Stimulated activated CD4-positive, alpha-beta T cell treated with anti-CD3 and anti-CD28 coated beads, Interleukin-15, amount 100 ng/mL, for 1 hour (primary cell): ENCODE measurements at places on chromosomes 6 and 20.

GRCh38 chr6:170182781-170183120 is 108.1 kb downstream of the DLL1 start:
- no peak for DNase-seq

DNA sequence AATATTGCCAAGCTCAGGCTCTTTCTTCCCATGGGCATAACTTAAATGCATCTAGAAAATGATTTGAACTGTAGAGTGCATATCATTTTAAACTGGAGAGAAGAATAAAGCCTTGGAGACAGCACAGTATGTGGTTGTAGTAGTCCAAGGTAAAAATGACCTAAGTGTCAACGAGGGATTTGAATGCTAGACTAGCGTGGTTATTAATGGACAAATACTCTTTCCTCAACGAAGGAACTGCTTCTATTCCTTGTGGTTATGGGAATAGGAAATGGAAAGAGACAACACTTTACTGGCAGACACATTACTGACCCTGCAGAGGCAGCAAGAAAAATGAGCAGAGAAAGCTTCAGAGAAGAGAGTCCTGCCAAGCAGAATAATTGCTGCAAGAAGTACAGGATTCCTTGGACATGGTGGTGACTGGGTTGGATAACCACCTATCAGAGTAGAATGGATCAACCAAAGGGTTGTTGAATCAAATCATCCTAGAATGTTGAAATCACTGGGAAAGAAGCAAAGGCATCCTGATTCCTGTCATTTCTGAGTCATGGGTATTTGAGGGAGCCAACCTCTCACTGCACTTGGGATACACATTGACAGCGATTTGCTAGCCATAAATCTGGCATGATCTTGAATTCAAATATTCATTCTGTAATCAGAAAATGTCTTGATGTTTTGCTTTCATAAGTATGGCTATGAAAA is 258.1 kb upstream of the EPHA7 start:
- DNase-seq = no peak

DNA sequence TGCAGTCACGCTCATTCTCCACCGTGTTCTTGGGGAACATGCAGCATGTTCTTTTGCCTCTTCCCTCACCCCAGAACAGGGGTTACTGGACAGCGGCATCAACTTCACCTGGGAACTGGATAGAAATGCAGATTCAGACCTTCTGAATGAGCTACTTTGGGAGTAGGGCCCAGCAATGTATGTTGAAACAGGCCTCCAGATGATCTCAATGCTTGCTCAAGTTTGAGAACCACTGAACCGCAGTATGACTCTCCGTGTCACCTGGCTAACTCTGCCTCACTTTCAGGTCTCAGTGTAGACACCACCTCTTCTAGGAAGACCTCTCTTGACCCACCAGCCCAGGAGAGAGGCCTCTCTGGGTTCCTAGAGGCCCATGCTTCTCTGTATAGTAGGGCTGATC is 4.9 kb downstream of the TRIB3 start:
- no peak for DNase-seq

DNA sequence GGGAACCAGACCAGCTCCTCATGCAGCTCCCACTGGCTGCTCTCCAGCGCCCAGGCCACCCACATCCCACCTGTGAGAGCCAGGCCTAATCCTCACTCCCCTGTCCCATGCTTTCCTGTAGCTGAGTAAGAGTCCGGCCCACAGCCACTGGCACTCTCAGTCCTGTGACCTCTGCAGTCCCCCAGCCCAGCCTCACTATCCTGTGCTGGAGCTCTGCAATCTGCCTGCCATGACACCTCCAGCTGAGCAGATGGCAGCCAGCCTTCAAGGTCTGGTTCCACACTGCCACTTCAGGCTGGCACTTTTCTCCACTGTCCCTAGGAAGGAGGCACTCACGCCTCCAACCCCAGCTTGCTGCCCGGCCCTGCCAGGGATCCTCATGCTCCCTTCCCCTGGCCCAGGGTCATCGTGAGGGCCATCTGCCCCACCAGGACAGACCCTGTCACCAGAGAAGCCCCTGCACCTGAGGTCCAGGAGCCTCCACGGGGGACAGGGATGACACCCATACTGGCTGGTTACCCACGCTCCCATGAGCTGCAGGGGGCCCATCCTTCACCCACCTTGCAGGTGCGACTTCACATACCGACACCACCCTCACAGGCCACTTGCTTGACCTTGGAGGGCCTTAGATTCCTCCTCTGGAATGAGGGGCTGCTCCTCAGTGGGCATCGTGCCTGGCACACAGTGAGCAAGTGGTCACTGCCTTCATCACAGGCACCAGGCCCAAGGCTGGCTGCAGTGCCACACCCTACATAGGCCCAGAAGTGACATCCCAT is 100.1 kb downstream of the ASXL1 start:
- DNase-seq = no peak

DNA sequence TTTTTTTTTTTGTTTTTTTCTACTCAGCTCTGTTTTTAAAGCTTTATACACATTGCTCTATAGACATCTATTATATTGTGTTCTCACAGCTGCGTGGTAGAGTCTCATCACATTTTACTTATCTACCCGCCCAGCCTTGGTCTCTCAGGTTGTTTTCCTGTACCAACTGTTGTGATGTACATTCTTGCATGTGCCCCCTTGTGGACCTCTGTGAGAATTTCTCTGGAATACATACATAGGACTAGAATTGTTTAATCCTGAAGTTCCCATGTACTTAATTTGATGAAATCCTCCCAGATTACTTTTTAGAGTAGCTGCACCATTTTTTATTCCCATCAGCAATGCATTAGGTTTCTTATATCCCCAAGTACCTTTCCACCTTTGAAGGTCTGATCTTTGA is 40.4 kb upstream of the TINAG start:
- no peak for DNase-seq
